ENCODE measurements at places on chromosomes 5 and 9.
A peak's percentile ranks its signal among the peaks of the same experiment; 100 is the strongest.

DNA sequence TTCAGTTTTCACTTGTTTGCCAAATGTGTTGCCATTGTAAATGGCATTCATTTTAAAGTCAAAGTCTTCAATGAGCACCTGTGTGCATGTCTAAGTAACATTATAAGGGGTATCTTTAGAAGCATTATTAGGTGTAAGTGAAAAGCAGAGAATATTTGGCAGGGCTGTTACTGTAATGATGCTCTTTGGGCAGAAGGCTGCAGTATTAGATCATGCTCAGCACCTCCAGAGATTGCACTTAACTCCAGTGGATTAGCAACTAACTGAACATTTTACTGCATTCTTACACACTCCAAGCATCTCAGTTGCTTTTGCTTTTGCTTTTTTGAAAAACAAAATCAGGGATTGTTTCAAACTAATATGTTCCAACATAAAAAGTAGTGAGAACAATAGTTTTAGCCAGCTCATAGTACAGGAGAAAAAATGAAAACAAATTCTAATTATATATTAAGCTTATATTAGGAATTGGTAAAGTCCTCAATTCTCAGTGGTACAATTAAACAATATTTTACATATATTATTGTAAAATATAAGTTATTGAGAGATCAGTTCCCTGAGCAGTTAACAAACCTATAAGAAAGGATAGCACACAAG lies 1740.9 kb upstream of the CDH9 start:
- DNase-seq: no peak

- no peak for DNase-seq
These were observed 173.6 kb downstream of the ARL15 start for GRCh38 chr5:54136516-54137440.

GRCh38 chr9:107422189-107423185 lies 67.1 kb downstream of the KLF4 start:
- peak; percentile 13 for DNase-seq

- no peak for DNase-seq
These were observed 161.9 kb downstream of the MAPKAP1 start for GRCh38 chr9:125544988-125545651.

DNA sequence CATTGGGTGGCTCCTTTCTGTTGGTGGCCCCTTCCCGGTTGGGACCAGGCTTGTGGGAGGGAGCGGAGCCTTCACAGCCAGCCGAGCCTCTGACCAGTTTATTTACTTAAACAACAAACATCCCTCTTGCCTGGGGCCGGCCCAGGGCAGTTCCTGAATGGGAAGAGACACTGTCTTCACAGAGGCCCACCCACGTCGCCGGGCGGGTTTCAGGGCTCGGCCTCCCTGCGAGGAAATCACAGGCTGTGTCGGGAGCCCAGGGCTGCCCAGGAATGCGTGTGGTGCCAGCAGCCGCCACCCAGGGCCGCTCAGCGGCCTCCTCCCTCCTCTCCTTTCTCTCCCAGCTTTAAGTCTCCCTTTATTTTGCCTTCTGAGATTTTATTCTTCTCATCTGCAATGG lies 132.5 kb downstream of the HSD17B3 start:
- no peak for DNase-seq

DNA sequence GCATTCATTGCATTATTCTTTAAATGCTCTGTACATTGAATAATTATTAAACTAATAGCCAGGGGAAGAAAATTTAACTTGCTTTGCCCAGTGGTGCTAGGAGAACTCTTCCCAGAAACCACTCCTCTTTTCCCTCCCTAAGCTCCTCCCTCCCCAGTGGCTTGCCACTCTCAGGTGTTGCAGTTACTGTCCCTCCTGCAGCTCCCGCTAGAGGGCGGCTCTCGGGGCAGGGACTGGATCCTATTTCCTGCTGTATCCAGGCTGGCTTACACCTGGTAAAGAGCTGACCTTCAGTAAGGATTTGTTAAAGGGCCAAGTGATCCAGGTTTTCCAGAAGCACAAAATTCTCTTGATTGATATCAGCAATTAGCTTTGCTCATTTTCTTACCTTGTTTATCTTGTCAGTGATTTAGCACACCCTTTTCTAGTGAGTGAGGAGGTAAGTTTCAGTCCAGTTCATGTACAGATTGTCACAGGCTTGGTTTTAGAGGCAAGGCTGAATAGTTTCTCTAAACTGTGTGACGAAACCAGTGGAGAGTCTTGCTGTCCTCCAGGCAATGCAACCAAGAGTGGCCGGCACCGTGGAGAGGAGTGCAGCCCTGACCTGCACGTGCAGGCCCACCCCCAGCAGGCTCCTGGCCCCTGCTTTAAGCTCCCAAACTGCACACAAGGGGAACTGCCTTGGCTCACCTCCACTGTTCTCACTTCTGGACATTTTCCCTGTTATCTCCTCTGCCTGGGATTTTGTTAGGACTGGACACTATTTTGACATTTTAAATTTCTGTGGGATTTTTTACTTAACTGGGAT lies 423.8 kb downstream of the SPOCK1 start:
- DNase-seq: no peak

GRCh38 chr9:84669288-84670137 lies at the start of gene NTRK2:
Gene NTRK2, plus strand, starts transcription at chr9:84669729. Its CDS starts 1,020 bp downstream, at chr9:84670749.
- no peak for DNase-seq

GRCh38 chr5:168066536-168067208 lies 224.8 kb upstream of the WWC1 start:
- DNase-seq: no peak

DNA sequence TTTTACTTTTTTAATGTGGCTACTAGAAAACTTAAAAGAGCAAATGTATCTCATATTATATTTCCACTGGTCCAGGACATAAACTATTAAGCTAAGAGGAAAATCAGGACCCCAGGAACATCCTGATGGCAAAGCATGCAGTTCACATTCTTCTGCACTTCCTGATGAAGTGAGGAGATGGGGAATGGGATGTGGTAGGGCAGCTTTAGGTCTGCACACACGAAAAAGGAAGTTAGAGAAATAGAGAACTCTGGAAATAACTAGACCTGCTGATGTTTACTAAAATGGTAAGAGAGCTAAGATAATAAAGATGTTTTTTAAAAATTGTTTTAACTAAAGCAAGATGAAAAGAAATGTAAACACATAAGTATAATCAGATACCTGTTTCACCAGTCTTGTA lies 39.7 kb upstream of the NIPBL start:
- DNase-seq: no peak

- DNase-seq: no peak
These were observed 4.0 kb downstream of the ELL2 start for GRCh38 chr5:95957561-95958203.

DNA sequence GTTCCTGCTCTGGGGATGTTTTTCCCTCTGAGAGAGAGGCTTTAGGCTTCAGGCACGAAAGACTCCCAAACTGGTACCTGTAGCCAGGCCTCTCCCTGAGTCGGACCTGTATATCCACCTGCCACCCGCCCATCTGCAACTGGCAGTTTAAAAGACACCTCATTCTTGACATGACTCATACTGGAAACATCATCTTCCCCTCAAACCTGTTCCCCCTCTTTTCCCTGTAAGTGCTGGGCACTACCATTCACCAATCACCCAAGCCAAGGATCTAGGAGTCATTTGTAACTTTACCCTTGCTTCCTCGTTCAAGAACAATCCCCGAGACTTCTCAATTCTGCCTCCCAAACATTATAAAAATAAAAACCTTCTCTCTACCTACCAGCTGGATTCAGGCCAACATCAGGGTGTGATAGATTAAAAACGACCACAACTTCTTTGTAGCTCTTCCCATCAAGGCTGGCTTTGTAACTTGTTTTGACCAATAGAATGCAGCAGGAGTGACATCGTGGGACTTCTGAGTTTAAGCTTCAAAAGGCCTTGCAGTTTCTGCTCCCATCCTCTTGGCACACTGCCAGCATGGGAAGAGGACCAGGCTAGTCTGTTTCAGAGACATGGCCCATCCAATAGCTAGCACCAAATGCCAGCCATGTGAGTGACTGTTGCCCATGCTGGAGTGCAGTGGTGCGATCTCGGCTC lies 1.8 kb upstream of the WDR31 start:
- peak; percentile 29 for DNase-seq

GRCh38 chr5:72066705-72067107 lies 40.6 kb upstream of the MAP1B start:
- no peak for DNase-seq

GRCh38 chr5:35881758-35882157 lies 25.1 kb downstream of the IL7R start:
- DNase-seq: no peak

DNA sequence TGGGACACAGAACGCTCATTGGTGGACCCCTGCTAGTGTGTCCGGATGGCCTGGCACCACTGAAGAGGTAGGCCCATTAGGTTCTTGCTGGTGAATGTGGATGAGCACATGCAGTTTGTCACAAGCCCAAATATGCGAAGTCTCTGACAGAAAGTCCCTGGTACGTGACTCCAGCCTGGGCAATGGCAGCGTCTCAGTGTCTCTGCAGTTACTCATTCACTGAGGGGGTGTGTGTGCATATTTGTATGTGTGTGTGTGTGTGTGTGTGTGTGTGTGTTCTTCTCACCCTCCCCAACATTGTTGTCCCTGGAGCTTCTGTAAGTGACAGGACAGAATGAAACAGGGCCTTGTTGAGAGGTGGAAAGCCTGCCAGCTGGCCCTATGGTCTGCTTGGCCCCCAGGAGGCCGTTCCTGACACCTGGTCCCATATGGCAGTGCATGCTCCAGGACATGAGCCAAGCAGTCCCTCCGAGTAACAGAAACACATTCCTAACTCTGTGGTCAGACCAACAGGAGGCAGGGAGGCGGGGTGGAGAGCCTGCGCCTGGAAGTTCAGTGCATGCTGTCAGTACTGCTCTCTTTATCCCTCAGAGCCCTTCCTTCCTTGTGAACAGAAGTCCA lies 169.9 kb downstream of the SLC28A3 start:
- no peak for DNase-seq

DNA sequence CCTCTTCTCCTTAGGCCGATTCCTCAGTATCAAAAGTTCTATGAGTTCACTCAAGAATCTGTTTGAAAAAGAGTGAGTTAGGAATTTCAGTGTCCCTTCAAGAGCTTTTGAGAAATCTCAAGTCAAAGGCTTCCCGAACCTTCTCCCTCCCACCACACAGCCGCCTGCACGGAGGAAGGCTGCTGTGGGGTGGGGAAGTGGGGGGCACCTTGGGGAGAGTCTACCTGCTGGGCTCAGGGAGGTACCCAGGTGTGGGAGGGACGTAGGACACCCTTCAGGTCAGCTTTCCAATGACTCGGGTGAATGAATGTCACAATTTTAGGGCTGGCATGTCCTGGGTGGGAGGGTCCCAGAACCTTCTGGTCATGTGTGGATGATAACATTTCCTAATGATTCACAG lies 17.5 kb downstream of the CXCL14 start:
- DNase-seq: no peak

GRCh38 chr5:141914199-141914743 lies 9.4 kb upstream of the DELE1 start:
- no peak for DNase-seq

DNA sequence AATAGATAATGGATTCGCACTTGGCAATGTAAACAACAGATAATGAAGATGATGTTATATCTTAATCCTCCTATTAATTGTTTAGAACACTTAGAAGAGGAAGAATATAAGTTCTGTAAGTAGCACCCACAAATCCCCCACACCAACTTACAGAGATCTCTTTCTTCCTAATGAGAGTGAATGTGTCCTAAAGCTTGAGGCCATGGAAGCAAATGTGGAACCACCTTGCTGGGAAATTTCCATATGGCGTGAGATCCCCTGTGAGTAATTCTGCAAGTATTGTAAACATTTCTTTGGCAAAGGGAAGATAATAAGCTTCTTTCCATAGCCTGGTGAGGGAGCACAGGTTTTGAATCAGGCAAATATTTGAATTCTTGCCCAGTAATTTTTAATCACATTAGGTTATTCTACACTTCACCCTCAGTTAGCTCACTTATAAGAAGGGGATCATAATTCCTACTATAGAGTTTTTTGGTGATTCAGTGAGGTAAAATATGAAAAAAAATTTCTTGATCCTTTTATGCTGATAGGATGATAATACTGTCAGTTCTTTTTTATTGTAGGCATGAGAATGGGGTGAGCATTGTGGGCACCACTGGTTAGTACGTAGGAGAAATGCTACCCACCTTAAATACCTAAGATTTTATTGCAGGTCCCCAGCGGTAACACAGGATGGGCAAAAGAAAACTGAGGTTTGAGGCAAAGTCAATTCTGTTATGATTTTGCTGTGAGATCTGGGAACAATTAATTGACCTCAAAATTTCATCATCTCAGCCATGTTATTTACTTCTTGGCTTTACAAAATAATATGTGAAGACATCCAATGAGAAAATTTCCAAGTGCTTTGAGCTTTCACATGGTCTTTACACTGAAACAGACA lies 574.8 kb downstream of the PSAT1 start:
- no peak for DNase-seq

GRCh38 chr5:22521521-22521920 lies 331.6 kb downstream of the CDH12 start:
- DNase-seq: no peak

DNA sequence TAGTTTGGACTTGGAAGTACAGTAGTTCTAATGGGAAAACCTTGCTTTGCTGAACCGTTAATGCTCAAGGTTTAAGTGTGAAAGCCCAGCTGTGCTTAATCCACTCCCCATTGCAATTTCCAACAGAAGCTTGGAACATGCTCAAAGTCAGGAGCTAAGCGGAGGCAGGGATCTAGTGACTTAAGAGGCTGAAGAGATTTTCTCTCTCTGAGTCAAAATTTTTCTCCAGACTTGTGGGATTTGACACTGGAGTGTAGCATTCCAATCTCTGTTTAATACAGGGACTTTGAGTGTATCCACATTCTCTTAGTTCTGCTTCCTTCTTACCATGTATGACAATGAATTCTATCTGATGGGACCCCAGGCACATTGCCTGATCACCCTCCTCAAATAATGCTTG lies 471.8 kb downstream of the KIF4B start:
- no peak for DNase-seq

DNA sequence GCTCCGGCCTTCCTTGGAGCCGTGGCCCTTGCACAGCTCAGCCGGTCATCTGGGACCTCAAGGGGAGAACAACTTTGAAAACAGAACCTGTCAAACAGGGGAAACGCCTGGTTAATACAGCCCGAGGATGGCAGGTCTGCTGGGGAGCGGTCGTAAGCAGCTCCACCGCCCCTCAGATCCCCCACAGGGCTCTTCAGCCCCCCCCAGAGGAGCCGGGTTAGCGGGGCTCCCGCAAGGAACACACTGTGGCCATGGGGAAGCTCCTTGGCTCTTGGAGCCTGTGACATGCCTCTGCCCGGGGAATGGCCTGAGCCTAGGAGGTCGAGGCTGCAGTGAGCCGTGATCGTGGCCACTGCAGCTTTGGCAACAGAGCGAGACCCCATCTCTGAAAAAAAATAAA lies 6.8 kb downstream of the TMEM250 start:
- DNase-seq: no peak

GRCh38 chr9:14300040-14300439 lies 13.9 kb downstream of the NFIB start:
- DNase-seq: no peak

DNA sequence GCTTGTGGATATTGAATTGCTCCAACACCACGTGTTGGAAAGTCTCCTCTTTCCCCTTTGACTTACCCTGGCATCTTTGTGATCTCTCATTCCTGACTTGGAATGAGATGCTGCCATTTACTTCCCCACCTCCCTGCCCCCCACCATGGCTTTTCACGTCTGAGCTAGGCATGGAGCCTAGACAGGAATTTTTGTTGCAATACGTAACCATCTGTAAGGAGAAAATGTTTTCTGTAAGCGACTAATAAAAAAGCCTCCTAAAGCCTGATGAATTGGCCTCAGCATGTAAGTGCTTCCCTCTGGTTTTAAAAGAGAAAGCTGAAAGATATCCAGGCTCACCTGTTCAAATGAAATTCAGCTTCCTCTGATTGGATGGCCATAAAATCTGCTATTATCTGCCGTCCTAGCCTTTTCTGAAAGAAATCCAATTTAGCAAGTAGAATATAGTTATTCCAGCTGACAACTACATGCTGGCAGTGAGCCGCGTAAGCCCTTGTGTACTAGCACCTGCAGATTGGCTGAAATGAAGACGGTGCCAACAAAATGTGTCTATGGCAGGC lies 200.1 kb downstream of the NSG2 start:
- DNase-seq: no peak
